Activated CD4-positive, alpha-beta memory T cell treated with anti-CD3 and anti-CD28 coated beads, Interleukin-2, amount 10 ng/mL, durations not matched to agents 7 days and 5 days (primary cell): ENCODE measurements at places on chromosomes 6 and 20.

DNA sequence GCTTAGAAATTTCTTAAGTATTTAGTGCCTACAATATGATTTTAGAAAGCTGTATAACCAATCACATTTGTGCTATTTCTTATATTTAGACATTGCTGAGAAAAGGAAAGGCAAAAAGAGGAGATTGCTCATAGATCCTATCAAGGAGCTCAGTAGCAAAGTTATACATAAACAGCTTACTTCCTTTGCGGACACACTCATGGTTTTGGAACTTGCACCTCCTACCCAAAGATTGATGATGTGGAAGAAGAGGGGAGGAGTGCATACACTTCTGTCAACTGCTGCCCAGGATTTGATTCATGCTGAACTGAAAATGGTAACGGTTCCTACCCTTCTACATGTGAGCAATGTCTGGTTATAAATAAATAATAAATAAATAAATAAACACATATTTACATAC, 16.7 kb downstream of the RAD21L1 start:
- no peaks in the 10 kb centered on the region for H3K36me3 ChIP-seq
- H3K4me3 ChIP-seq, result no peak overlapping the region
- H3K27ac ChIP-seq, result no peak overlapping the region
- H3K27me3 ChIP-seq, result peaks cover 26% of the 10 kb centered on the region
- peaks cover 3% of the 10 kb centered on the region for H3K4me1 ChIP-seq

- H3K27me3 ChIP-seq, result peaks cover 9% of the 10 kb centered on the region
- peaks cover 24% of the 10 kb centered on the region for H3K4me1 ChIP-seq
- H3K4me3 ChIP-seq, result no peak overlapping the region
- DNase-seq, result peak; percentile 44
Observed at GRCh38 chr20:33914919-33915318, 78.8 kb upstream of the RALY start.

DNA sequence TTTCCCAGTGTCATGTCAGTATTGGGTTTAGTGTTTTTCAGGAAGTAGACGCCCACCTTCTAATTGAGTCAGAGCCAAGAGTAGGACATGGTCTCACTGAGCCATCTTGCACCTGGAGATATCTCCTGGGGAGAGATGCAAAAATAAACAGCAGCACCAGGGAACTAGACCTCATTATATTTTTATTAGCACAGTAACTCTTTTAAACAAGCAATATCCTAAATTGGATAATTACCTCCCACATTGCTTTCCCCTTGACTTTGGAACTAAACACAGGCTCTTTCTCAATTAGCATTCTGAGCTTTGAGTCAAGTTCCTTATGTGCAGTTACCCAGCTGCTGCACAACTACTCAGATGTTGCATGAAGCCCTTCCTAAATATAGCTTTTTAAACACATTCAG, 175.4 kb downstream of the IBTK start:
- no peaks in the 10 kb centered on the region for H3K4me1 ChIP-seq
- no peak overlapping the region for H3K4me3 ChIP-seq
- DNase-seq, result no peak

DNA sequence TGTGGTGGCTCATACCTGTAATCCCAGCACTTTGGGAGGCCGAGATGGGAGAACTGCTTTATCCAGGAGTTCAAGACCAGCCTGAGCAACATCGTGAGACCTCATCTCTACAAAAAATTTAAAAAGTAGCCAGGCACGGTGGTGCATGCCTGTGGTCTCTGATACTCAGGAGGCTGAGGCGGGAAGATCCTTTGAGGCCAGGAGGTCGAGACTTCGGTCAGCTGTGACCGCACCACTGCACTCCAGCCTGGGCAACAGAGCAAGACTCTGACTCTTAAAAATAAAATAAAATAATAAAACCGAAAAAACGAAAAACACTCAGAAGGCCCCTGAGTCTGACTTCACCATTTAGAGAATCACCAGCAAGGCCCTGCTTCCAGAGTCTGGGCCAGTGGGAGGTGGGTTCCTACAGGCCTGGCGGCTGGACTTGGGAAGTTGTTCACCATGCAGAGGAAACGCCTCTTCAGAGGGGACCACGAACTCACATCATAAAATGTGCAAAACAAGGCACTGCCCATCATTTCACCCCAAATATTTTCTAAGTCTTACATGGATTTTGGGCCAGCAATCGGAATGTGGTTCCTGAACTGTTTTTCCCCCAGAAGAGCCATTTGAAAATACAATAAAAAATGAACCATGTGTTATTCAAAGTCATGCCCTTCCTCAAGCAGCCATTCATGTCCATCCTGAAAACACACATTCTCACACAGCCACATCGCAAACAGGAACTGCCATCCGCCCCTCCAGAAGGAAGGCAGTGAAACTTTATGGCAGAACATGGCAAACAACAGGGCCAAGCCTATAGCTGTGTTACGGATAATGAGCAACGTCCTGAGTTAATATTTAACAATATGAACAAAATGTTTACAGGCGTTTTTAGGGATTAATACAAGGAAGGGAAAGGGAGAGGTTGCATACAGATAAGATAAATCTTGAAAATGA, 57.8 kb downstream of the SLC22A23 start:
- no peak for DNase-seq
- no peak overlapping the region for H3K27ac ChIP-seq
- H3K4me1 ChIP-seq, result no peaks in the 10 kb centered on the region
- H3K27me3 ChIP-seq, result no peaks in the 10 kb centered on the region
- H3K4me3 ChIP-seq, result no peak overlapping the region

DNA sequence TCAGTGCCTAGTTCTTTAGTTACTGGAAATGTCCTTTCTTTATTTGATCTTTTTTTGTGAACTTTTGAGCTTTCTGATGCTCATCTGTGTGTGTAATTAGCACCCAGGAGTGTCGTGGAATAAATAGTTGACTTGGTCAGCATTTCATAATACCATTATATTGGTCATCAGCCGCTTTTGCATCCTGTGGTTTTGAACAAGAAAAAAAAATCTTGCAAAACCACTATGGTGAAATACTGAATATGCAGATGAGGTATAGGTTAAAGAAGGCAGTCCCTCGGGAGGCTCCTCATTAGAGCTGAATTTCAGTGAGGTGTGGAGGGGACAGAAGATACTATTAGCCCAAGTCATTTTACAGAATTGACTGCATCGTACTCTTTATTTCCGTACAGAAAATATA, 90.1 kb downstream of the FOXO3 start:
- H3K4me1 ChIP-seq, result peaks cover 21% of the 10 kb centered on the region
- no peak overlapping the region for H3K4me3 ChIP-seq
- H3K27ac ChIP-seq, result no peak overlapping the region
- no peak for DNase-seq
- H3K27me3 ChIP-seq, result no peaks in the 10 kb centered on the region

- no peak for DNase-seq
- peaks cover 6% of the 10 kb centered on the region for H3K27me3 ChIP-seq
- H3K4me3 ChIP-seq, result no peak overlapping the region
- H3K4me1 ChIP-seq, result no peaks in the 10 kb centered on the region
Observed at GRCh38 chr20:17727351-17727750, 27.6 kb downstream of the BANF2 start.

GRCh38 chr6:93219447-93219846, 199.9 kb downstream of the EPHA7 start:
- no peaks in the 10 kb centered on the region for H3K36me3 ChIP-seq
- H3K4me1 ChIP-seq, result no peaks in the 10 kb centered on the region
- no peaks in the 10 kb centered on the region for H3K27me3 ChIP-seq
- no peak overlapping the region for H3K27ac ChIP-seq
- DNase-seq, result no peak

GRCh38 chr6:75775219-75775618, 26.2 kb downstream of the MYO6 start:
- no peaks in the 10 kb centered on the region for H3K27me3 ChIP-seq
- no peaks in the 10 kb centered on the region for H3K4me1 ChIP-seq
- no peaks in the 10 kb centered on the region for H3K36me3 ChIP-seq
- DNase-seq, result no peak

DNA sequence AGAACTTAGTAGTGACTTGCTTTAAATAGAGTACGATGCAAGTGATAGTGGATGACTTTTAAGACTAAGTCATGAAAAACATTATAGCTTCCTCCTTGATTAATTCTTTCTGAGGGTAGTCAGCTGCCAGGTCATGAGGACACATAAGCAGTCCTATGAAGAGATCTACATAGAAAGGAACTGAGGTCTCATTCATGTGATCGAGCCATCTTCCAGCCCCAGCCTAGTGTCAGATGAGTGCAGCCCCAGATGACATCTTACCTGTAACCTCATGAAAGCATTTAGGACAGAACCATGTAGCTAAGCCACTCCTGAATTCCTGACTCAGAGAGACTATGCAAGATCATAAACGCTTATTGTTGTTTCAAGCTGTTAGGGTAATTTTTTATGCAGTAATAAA, 67.7 kb downstream of the AK9 start:
- DNase-seq, result no peak
- no peaks in the 10 kb centered on the region for H3K4me1 ChIP-seq
- no peaks in the 10 kb centered on the region for H3K36me3 ChIP-seq
- no peak overlapping the region for H3K27ac ChIP-seq

DNA sequence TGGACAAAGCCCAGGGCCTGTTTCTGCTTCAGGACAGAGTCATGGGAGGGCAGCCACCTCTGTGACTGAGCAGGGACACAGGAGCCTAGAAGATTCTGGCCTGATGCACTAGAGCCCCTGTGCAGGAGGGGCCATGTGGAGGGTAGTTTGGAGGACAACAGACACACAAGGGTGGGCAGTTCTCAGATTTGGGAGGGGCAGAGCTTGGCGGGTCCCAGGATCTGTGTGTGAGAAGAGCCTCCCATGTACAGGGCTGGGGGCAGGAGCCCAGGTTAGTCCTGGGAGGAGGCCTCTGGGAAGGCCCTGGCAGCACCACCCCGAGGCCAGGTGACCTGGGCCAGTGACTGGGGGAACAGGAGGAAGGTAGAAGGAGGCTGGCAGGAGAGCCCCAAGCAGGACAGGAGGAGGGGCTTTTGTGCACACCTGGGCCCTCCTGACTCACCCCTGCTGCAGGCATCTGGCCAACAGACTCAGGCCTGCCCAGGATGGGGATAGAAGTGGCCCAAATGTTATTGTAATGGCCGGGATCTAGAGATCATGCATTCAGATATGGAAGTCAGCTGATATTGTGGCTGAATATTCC, 1.4 kb upstream of the ULBP3 start:
- no peak for DNase-seq
- H3K4me3 ChIP-seq, result no peak overlapping the region
- peaks cover 31% of the 10 kb centered on the region for H3K27me3 ChIP-seq

DNA sequence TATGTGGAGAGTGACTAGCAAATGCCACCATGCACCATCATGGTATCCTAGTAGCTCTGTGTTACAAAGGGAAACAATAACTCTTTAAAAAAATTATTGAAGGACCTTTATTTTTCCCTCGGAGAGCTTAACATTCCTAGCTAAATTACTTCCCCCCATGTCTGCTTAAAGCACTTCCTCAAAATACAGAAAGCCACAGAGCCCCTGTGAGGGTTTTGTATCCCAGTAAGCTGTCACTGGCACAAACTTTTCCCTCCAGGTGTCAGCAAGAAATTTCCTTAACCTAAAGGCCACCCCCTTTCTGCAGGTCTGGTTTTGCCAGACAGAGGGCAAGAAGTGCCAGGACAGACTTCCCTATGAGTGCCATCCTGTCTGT, 340.0 kb upstream of the PRDM1 start:
- DNase-seq, result no peak
- peaks cover 13% of the 10 kb centered on the region for H3K36me3 ChIP-seq
- peak overlapping the region; percentile 24 for H3K27ac ChIP-seq

GRCh38 chr6:100780648-100781047, 100.5 kb downstream of the ASCC3 start:
- H3K27ac ChIP-seq, result no peak overlapping the region
- no peak for DNase-seq
- H3K36me3 ChIP-seq, result peaks cover 6% of the 10 kb centered on the region
- no peak overlapping the region for H3K4me3 ChIP-seq
